IPS DF 6.9 (cell line): ENCODE measurements at places on chromosomes 5 and 9.

- DNase-seq = no peak
Observed at GRCh38 chr9:110755179-110755578, 86.6 kb downstream of the MUSK start.

DNA sequence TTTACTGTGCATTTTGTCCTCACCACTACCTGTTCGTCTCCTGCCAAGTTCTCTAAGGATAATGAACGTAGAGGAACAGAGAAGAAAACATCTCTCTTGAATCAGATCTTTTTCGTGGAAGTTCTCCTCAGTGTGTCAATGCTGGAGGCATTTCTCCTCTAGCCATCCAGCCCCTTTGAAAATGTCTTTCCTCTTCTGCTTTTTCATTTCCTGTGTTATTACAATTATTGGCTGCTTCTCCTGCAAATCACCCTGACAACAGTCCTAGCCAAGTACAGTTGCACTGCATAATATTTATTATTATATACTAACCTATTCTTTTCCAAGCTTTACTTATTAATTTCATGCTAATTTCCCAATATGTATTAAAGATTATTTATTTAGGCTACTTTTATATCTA lies 61.8 kb upstream of the TRPM3 start:
- no peak for DNase-seq

GRCh38 chr5:4765411-4765810 lies 374.7 kb upstream of the ADAMTS16 start:
- DNase-seq = no peak

DNA sequence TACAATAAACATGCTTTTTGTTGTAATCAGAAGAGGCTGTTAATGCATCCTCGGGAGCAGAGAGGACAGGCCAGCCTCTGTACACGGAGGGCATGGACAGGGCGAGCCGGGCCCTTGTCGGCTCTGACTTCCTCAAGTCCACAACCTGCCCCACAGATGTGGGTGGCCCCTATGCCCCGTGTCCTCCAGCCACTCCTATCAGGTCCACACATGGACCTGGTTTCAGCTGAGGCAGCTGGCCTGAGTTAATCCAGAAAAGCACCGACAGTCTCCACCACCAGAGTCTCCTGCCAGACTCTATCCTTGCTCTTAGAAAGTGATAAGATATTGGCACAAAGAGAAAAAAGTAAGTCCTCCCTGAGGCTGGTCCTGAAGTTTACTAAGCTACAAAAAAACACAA lies 52.4 kb upstream of the PHYKPL start:
- no peak for DNase-seq

- DNase-seq = no peak
Observed at GRCh38 chr5:88674356-88675167, 208.4 kb downstream of the MEF2C start.

DNA sequence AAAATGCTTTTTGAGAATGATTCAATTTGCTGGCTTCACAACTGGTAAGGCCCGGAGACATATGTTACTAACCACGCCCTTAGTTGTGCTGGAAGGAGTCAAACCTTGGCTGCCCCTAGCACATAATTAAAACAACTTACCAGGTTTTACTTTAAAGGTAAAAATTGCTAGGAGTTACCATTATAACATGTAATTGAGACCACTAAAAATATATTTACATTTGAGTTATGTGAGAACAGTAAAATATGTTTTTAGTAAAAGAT lies 435.6 kb upstream of the CDH9 start:
- no peak for DNase-seq

- DNase-seq = no peak
Observed at GRCh38 chr5:32201122-32201753, 27.1 kb upstream of the GOLPH3 start.

- DNase-seq = no peak
Observed at GRCh38 chr9:114493521-114494184, 11.6 kb downstream of the WHRN start.

- DNase-seq = no peak
Observed at GRCh38 chr5:167049043-167049663, 1242.3 kb upstream of the WWC1 start.

DNA sequence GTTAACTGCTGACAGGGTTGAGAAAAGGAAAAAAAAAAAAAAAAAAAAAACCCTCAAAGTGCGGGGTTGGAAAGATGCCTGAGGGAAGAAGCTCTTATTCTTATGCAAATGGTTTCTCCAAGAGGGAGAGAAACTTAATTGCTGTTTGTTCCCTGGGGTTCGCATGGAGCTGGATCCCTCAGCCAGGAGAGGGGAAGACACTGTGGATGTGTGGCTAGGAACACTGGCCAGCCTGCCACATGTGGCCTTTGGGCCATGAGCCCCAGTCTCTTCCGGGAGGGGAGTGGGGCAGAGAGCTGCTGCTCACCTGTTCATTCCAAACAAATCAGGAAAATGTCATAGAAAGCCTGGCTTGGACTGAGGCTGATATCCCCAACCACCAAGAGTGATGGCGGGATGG lies 9.4 kb upstream of the SCGB3A2 start:
- DNase-seq = no peak

DNA sequence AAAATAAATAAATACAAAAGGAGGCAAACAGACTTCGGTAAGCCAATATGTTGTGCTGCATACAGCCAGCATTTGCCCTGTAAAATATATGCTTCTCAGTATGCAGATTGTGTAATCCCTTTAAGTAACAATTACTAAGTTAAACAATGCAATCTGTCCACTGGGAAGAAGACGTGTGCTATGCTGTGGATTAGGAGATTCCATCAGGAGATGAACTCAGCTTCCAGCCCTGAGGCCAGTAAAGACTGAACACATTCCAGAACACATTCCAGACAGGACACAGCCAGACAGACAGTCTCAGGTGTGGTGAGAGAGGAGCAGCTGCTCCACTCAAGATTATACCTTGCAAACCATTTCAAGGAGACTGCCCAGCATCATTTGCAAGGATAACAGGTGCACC lies 97.8 kb downstream of the MPDZ start:
- DNase-seq = no peak

GRCh38 chr9:35518981-35519679 lies 29.2 kb downstream of the RUSC2 start:
- DNase-seq = no peak

- no peak for DNase-seq
Observed at GRCh38 chr5:138844812-138845513, 30.2 kb downstream of the LRRTM2 start.

GRCh38 chr5:6714226-6715041 lies 1.2 kb downstream of the TENT4A start:
- no peak for DNase-seq

DNA sequence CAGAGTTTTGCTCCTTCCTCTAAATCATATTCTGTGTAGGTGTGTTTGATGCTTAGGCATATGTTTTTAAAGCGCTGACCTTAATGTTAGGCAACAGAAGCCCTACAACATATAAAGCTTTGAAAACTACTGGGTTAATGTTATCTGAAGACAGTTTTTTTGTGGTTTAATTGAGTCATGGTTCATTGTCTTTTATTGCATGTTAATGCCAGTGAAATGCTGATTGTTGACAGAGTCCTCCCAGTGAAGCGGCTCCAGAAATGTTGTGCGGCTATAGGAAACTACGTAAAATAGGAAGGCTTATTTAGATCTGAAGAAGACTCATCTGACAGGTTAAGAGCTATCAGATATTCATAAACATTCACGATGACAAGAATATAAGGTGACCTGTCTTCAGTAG lies 424.6 kb downstream of the CCDC171 start:
- no peak for DNase-seq

DNA sequence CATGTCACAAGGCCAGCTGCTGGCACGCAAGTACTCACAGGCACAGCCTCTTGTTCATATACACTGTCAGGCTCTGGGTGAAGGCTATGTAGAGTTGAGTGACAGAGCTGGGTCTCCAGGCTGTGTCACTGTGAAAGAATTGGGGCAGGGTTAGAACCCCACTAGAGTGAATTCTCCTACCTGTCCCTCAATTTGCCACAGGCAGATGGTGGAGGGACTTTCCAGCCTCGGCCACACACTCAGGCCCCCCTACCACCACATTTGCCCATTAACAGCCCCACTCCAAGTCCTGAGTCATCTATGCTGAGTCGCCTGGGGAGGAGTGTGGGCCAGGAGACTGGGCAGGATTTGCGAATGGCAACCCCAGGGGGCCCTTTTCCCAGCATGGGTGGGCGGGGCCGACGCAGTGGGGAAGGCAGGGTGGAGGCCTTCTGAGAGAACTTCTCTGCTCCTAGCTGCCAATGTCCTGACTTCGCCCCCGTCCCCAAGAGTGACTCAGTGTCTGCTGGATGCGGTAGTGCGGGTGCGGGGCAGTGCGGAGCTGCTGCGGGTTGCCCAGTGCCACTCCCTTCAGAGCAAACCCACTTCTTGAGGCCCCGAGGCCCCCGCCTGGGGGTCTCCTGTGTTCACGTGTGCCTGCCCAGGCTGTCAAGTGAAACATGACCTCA lies 50.3 kb upstream of the PSD2 start:
- no peak for DNase-seq

- no peak for DNase-seq
Observed at GRCh38 chr5:123755653-123756317, 243.8 kb downstream of the CSNK1G3 start.

DNA sequence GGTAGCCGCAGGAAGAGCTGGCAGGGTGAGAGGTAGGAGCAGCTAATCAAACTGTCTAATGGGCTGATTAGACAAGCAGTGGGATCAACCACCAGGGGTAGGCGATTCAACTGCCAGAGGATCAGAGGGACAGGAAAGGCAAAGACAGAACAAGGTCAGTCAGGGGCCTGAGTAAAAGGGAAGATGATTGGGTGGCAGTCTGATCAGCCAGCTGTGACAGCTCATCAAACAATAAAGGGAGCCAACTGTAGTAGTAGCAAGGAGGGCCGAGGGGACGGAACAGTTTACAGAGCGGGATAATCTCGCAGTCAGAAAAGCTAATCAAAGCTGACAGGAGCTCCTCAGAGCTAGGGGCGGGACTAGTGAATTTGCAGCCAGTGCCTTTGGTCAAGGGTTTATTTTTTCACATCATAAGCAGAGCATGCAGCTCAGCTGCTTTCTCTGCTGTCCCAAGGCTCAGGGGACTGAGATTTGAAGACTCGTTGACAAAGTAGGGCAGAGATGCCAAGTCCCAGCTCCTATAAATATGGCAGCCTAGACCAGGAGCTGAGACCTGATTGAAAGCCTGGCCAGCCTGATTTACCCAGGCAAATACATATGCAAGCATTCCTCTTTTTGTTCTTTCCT lies 418.2 kb downstream of the GABRG2 start:
- DNase-seq = no peak

GRCh38 chr5:3698412-3698811 lies 102.8 kb downstream of the IRX1 start:
- no peak for DNase-seq

- no peak for DNase-seq
Observed at GRCh38 chr5:176497852-176498251, 39.4 kb downstream of the RNF44 start.

DNA sequence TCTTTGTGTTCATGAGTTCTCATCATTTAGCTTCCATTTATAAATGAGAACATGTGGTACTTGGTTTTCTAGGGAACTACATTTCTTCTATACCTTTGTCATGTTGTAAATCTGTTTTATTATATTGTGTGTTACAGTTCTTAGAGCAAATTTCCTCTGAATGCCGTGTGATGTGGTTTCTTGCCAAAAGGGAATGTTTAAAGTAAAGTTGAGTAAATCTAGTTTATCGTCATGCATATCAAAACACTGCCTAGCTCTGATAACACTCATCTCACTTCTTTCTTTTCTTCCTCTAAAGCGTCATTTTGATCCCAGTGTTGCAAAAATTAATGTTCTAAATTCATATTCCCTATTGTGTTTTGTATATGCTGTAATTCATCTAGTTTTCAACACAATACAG lies 295.4 kb upstream of the HAPLN1 start:
- no peak for DNase-seq

DNA sequence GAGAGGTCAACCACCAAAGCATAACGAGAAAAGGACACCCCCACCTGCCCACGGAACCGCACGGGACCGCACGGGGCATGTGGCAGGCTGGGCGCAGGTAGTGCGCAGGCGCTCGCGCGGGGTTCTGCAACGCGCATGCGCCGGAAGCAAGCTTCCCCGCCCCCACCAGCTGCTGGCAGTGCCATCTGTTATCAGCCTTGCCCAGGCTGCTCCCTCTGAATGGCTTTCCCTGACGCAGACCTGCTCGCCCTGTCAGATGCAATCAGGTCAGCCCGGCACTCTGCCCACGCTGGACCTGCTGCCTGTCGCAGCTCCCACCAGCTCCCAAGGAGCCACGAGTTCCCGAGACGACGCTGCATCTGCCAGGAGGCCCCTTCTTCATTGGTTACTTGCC lies 22.8 kb downstream of the PTCH1 start:
- DNase-seq = no peak

DNA sequence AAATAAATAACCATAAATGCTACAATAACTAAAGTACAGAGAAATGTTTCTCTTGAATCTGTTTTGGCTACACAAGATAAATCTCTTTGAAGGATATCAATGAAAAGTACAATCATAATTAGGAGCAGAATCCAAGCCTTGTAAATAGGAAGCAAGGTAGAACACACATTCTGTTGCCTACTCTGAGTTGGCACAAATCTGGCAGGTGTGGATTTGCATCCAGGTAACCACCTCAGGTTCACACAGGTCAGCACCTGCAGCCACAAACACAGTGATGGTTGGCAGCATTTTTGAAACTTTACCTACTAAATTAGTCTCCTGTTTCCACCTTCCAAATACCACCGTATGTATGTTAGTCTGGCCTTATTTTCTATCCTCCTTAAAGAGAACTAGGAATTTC lies 105.3 kb upstream of the PIK3R1 start:
- no peak for DNase-seq

GRCh38 chr9:128916204-128916603 lies 4.6 kb upstream of the PHYHD1 start:
- DNase-seq = no peak

DNA sequence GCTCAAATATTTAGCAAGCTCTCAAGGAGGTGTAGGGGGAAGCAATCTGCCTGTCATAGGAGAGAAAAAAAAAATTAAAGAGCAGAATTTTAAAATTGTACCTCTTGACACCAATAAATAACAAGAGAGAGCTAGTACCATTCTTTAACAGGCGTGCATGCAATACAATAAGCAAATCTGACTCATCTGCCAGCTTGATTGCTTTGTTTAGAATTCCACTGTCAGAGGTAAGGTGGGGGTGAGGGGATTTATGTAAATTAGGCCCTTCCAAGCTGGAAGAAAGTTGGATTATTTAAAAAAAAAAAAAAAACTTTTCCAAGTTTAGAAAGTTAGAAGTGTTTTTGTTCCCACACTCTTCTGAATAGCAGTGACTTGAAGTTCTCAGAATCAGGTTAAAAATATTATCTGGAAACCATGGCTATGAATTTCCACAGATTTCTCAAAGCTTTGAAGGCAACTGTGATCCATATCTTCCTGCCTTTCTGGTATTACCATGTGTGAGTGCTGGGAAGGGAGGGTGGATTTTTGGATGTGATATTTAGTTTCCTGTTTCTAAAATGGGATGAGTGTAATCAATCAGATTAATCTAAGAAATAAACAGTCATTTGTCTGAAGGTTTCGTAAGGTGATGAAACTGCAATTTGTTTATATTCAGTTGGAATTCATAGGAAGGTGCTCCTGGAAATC lies 477.5 kb downstream of the TLE4 start:
- no peak for DNase-seq

GRCh38 chr9:34457266-34458012 lies 931 bp downstream of the FAM219A start:
- no peak for DNase-seq

- no peak for DNase-seq
Observed at GRCh38 chr5:169288066-169288930, 12.6 kb downstream of the SLIT3 start.
